ENCODE measurements at places on chromosomes 12 and 14.

GRCh38 chr12:131589221-131589897 lies 121.5 kb upstream of the SFSWAP start:
- DNase-seq, result no peak

DNA sequence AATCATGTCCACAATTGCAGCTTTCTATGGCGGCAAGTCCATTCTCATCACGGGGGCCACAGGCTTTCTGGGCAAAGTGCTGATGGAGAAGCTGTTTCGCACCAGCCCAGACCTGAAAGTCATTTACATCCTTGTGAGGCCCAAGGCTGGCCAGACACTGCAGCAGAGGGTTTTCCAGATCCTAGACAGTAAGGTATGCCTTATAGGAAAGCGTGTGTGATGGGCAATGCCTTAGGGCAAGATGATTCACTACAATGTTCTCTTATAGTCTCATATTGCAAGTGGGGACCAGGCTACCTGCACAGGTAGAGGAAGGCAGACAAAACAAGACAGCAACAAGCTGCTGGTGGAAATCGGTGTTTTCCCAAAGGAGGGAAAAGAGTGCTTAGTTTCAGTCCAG lies 110.5 kb downstream of the ERGIC2 start:
- DNase-seq, result no peak

GRCh38 chr12:78540606-78541336 lies 323.8 kb upstream of the SYT1 start:
- DNase-seq, result no peak

GRCh38 chr14:75981426-75982265 lies at the start of gene TGFB3:
TGFB3 (minus strand) TSS chr14:75981995; CDS start chr14:75980893, 1,102 bp downstream.
- peak; percentile 28 for DNase-seq

GRCh38 chr12:114701553-114701952 lies 17.6 kb upstream of the TBX3 start:
- no peak for DNase-seq

GRCh38 chr12:70427611-70428010 lies 61.5 kb downstream of the KCNMB4 start:
- DNase-seq, result no peak

- no peak for DNase-seq
These were observed 176.6 kb downstream of the KTN1 start for GRCh38 chr14:55756557-55756956.

DNA sequence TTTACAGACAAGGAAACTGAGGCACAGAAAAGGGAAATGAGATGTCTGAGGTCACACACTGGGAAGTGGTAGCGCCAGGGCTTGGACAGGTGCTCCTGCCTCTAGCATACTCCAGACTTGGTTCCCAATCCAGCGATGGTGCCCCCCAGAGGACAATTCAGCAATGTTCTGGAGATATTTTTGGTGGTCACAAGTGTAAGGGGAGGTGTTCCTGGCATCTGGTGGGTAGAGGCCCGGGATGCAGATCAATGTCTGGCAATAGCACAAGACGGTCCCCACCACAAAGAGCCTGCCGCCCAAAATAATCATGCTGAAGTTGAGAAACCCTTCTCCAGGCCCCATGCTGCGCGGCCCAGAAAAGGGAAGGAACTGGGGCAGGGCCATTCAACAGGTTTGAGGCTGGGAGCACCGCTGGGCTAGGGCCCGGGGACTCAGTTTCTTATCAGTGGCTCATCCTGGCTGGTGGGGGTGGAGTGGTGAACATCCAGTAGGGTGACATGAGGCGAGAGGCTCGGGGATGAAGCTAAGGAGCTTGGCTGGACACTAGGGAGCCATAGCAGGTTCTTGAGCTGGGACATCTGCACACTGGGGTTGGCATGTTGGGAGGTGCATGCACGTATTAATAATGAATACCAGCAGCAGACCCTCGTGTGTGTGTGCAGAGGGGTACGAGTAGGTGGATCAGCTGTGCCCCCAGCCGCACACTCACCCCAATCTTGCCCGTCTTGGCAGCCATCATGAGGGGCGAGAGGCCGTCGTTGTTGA lies 35.1 kb downstream of the TRPV4 start:
- no peak for DNase-seq
